ENCODE measurements at places on chromosomes 1 and 21.

DNA sequence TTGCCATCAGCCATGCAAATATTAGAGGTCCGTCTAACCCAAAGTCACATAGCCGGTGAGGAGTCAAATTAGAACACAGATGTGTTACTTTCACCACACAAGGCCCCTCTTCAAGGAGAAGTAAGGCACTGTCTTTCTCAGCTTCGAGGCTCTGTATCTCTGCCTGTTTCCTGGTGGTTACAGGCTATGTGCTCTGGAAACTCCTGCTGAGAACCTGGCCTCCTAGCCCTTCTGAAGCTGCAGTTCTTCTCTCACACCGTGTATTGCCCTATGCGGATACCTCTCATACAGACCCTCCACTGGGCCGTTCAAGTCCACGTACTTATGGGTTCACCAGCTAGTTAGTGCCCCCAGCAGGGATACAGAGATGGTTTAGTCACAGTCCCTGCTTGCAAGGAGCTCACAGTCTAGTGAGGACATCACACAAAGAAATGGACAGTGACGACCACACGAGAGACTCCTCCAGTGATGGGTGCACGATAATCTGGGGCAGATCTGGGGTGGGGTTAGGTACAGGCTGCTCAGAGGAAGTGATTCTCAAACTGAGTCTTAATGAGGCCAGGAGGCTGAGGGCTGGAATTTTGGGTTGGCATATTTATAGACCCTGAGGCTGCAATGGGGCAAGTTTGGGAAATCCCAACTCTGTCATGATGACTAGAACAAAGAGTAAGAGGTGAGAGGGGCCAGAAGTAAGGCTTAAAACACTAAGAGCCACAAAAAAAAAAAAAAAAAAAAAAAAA is 22.8 kb upstream of the ELOA start:
- DNase-seq = no peak

- no peak for DNase-seq
Observed at GRCh38 chr21:33769057-33769456, 126.8 kb downstream of the ITSN1 start.

DNA sequence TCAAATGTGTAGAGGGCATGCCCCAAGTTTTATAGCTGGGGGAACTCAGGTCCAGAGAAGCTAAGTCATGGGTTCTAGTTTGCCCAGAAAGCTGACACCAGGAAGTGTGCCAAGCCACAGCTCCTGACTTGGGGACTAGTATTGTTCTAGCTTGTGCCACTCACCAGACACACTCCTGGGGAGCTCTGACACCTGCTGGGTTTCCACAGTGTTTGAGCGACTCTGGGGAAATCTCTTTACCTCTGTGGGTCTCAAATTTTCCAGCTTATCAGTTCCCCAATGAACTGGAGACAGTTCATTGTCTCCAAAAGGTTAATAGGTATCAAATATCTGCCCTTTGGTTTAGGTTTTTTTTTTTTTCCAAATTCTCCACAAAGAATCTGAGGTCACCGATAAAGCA is 4.2 kb downstream of the KISS1 start:
- no peak for DNase-seq

DNA sequence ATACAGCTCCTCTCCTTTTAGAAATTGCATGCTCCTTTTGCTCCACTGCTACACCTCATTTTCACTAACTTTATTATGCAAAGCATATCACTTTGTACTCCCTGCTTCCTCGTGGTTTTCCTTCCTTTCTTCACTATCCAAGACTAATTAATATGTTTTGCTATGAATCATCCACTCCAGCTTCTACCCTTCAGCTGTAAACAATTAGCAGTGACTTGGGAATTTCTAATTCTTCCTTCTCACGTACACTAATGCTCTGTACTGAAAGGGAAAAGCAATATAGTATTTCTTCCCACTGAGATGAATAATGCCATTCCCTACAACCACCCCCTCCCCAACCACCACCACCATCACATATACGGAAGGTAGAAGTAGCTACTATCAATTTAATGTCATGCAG is 1917.0 kb downstream of the MRPL39 start:
- no peak for DNase-seq

DNA sequence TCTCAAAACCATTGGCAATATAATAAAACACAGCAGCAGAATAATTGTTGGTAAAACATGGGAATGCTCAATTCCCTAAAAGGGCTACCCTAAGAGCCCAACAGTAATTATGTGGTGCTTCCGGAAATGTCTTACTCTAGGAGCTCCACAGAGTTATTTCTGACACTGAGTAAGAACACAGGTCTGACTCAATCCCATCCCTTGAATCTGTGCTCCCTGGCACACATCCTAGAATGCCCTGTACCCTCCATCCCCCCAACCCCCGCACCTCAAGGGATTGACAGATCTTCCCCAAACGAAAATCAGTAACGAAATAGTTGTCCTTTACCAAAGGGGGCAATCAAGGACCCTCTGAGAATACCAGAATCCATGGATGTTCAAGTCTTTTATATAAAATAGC is 71.9 kb downstream of the SMYD2 start:
- no peak for DNase-seq

DNA sequence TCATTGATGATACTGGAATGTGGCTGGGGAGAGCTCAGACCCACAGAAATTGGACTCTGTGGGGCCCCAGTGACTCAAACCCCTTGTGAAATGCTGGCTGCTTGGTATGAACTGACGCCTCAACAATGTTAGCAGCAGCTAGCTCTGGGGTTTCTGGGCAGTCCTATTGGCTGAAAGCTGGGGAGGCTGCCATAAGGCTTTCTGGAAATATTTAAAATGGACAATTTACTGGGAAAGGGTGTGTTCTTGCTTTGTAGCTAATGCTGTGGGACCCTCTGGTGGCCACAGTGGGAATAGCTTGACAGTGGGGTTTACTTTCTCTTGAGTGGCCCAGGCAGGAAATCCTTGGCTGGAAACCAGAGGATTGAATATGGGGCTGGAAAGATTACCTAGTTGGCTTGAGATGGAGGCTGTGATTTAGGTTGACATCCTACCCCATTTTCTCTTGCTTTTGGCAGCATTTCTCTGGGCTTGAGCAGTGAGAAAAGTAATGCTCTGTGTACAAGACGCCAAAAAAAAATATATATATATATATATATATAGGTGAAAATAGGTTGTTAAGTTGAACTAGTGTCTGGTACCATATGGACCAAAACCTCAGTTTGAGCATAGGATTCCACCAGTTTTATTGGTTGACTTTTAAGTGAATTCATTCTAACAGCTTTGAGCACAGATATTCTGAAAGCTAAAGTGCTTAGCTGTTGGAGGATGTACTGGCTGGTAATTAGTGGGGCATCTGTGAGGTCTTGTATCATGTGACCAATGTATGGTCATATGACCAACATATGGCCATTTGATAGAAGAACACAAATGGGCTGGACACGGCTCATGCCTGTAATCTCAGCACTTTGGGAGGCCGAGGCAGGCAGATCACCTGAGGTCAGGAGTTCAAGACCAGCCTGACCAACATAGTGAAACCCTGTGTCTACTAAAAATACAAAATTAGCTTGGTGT is 8.2 kb upstream of the S100A10 start:
- peak; percentile 74 for DNase-seq

- DNase-seq = no peak
Observed at GRCh38 chr1:13456904-13457532, 46.8 kb downstream of the PRAMEF20 start.

DNA sequence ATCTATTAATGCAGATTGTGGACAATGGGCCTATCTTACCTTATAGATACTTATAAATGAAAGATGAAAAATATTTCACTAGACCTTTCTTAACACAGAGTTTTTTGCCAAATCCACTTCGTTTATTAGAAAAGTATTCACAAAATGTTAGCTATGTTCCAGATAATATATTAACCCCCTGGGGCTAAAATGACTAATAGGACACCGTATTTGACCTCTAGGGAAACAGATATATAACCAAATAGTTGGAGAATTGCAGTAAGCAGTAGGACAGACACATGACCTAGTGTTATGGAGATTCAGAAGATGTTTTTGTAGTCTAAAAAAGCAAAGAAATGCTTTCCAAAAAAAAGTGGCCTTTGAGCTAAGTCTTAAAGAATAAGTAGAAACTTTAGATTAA is 106.9 kb downstream of the SEC16B start:
- no peak for DNase-seq

DNA sequence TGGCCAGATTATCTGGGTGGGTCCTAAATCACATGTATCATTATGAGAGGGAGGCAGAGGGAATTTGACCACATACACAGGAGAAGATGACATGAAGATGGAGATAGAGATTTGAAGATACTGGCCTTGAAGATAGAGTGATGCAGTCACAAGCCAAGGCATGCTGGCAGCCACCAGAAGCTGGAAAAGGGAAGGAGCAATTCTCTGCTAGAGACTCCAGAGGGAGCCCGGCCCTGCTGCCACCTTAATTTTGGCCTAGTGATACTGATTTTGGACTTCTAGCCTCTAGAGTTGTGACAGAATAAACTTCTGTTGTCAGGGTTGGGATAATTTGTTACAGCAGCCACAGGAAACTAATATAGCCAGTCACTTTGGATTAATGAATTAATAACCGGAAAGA is 2.2 kb upstream of the PRDM2 start:
- DNase-seq = no peak

DNA sequence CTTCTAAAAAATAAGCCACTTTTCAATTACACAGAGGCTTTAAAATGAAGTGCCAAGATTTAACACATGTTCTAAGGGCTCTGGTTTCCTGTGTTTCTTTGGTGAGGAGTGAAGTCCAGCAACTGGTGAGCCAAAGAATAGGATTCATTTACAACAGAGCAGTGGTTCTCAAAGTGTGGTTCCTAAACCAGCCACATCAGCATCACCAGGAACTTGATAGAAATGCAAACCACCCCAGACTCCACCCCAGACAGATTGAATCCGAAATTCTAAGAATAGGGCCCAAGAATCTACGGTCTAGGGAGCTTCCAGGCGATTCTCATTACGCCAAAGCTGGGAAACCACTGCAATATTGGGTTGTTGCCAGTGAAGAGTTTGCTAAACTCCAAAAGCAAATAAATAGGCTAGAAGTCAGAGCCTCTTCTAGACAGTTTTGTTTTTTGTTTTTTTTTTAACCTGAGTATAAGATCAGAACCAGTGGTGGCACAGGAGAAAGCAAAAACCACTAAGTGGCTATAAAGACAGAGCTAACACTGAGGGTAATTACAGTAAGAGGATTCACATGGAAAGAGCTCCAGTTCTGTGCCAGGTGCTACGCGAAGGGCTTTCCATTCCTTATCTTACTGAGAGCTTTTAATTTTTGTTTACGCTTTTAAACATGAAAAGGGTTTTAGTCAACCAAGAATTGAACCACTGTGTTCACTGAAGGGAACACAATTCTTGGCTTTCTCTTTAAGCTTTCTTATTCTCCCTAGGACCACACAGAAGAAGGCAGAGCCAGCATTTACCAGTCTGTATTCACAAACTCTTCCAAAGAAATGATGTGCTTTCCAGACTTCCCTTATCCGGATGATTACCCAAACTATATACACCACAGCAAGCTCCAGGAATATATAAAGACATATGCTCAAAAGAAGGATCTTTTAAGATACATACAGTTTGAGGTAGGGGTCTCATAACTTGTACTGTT is 42.4 kb upstream of the FMO2 start:
- DNase-seq = no peak

- peak; percentile 48 for DNase-seq
Observed at GRCh38 chr1:201254625-201255478, 28.5 kb upstream of the PKP1 start.

DNA sequence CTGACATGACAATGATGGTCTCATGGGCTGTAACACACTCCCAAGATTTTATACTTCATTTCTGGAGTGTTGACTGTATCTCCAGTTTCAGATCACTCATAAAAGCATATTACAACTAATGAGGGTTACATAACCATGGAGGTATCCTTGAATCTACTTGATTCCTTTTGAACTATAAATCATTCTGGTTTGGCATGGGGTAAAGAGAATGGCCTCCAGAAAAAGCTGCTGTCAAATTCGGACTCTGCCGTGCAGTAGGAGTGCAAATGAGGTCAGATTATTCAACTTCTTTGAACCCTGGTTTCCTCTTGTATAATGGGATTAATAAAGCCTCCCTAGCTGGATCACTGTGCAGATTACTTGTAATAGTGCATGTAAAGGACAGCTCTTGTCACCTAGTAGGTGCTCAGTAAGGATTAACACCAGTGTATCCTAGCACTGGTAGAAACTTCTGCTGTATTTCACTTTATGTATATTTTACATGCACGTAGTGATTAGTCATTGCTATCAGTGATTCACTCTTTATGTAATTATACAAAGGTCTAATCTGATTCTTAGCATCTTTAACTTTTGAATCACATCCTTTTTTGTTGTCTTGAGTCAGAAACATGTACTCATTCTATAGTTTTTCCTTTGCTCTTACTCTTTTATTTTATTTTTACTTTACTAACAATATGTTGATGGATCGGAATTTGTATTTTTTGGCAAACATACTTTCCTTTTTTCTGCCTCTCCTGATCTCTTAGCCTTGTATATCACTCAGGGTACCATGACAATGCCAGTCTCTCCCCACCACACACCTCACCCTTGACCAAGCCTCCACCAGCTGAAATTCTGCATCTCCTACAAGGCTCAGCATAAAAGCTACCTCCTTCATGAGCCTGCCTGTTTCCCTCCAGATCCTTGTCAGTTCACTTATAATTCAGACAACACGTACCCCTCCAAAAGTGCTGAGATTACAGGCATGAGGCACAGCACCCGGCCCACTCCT is 3.2 kb downstream of the LRRC8C start:
- no peak for DNase-seq

DNA sequence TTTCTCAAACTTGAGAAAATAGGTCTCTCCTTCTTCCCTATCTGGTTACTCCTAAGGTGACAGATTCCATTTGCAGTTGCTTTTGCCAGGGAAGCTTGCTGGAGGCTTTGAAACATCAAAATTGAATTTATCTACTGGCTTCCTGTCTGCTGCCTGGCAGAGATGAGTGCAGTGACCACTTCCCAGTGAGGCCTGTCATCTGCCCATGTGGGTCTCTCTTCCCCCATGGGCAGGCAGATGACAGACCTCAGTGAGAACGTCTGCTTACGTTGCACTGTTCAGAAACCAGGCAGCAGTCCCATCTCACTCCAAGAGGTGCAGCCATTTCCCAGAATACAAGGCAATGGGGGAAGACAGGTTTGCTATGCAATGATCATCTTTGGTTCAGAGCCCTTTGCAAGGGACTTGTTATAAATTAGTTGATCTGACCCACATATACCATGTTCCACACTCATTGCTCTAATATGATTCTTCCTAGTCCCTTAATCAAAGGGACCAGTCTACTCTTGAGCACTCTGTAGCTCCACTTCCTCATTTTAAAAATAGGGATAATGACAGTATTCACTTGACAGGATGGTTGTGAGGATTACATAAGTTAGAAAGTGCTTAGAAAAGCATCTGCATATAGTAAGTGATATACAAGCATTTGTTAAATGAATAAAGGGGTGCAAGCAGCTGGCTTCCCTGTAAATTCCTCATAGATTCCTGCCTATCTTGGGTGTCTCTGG is 10.6 kb downstream of the PGBD5 start:
- DNase-seq = no peak

DNA sequence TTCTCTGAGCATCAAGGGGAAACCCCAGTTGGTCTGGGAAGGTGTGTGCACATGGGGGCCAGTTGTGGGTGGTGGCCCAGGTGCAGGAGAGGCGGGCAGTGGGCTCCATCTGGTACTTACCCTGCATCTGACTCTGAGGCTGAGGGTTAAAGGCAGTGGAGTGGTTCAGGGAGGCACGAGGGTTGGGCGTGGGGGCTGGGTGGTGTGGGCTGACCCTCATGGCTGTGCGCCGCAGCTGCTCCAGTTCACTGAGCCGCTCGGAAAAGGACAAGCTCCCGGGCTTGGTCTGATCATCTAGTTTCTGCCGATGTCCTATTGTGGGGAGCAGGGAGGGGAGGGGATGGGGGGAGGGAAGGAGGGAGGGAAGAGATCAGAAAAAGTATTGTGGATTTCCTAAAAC is 165.5 kb downstream of the CLIC6 start:
- DNase-seq = no peak

Measured in stimulated activated CD4-positive, alpha-beta T cell treated with anti-CD3 and anti-CD28 coated beads, Interleukin-1b, Interleukin-23, amount 100 ng/mL, for 4 hours (primary cell).